SK-N-DZ (cell line): ENCODE measurements at places on chromosomes 3 and 15.

DNA sequence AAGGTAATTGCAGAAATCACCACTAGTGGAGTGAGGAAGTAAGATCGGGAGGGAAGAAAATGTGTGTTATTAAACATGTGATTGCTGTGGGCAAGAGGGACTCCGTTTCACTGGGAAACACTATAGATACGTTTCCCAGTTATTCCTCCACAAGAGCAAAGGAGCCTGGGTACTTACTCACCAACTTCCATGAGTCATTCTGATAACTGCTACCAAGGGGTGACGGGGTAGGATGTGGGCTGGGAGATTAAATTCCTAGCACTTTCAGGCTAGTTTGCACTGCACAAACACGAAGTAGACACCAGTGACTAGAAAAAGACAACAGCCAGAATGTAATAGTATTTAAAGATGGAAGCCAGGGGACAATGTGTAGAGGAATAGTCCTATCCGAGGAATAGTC lies 812.9 kb upstream of the CFAP20DC start:
- DNase-seq, result no peak

- DNase-seq, result no peak
These were observed 70.2 kb upstream of the ST8SIA2 start for GRCh38 chr15:92323525-92323924.

- DNase-seq, result no peak
These were observed 35.8 kb upstream of the LRTM1 start for GRCh38 chr3:54963641-54964040.

- DNase-seq, result no peak
These were observed 67.0 kb downstream of the ZNF609 start for GRCh38 chr15:64527263-64527984.

DNA sequence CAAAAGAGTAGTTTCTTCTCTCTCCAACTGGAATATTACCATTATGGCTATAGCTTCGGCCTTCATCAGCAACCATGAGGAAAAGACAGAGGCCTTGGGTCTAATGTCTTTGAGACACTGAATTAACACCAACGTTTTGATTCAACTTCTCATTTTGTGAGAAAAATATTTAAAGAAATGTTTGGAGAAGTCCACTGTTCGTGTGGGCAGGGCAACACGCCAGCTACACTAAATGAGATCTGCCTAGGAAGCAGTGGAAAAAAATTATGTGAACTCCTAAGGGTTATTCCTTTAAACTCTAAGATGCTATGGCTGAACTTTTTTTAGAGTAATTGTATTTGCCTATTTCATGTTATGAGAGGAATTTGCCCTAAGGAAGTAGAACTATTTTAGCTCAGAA lies 41.8 kb downstream of the NCEH1 start:
- DNase-seq, result no peak

GRCh38 chr3:133783762-133784161 lies 21.9 kb upstream of the SRPRB start:
- DNase-seq, result no peak

DNA sequence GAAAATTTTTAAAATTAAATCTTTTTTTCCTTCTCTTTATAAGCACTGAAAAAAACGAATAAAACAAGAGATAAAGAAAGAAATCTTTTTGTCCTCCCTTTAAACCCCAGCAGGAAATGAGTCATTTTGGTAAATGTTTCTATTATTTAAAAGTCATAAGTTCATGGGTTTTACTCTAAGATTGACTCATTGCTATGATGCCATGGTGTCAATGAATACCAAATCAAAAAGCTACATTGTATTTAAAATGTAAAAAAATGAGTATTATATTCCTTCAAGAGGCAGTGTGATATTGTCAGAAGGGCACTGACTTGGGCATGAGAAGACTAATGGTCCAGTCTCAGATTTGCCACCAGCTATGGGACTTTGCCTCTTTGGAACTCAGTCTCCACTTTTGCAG lies 303.4 kb upstream of the DNAJC19 start:
- no peak for DNase-seq

DNA sequence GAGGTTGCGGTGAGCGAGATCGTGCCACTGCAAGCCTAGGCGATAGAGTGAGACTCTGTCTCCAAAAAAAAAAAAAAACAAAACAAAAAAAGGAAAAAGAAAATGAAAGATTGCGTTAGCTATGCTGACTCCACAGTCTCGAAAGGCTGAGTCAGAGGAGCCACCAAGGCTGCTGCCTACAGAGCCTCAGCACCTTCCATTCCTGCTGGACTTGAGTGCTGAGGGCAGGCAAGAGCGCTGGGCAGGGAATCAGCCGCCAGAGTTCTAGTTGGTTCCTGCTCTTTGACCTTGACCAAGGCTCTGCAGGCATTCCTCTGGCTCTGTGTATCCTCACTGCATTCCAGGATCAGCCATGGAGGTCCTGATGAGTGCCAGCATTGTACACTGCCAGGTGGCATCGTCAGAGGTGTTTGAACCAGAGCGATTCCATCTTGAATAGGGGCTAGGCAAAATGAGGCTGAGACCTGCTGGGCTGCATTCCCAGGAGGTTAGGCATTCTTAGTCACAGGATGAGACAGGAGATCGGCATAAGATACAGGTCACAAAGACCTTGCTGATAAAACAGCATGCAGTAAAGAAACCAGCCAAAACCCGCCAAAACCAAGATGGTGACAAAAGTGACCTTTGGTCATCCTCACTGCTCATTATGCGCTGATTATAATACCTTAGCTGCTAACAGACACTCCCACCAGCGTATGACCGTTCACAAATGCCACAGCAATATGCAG lies 5.9 kb downstream of the MESP2 start:
- no peak for DNase-seq

GRCh38 chr3:7328339-7328738 lies 467.4 kb downstream of the GRM7 start:
- no peak for DNase-seq

- peak; percentile 10 for DNase-seq
These were observed 1.8 kb upstream of the SAMMSON start for GRCh38 chr3:69997631-69998307.

- DNase-seq, result no peak
These were observed 73.0 kb upstream of the GAP43 start for GRCh38 chr3:115550285-115550761.

DNA sequence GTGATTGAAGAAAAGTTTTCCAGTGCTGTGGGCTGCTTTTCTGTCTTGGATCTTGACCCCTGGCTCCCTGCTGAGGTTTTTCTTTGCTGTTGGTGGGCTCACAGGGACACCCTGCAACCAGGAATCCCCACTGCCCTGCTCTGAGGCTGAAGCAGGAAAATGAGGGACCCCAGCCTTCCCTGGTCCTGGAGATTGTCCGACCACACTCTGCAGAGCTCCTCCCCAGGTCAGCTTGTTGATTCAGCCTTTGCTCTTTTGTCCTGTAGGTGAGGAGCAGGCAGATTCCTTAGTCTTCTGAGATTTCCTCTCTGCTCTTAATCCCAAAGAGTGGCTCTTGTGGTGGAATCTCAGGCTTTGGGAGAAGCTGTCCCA lies 194.5 kb downstream of the RPLP1 start:
- DNase-seq, result no peak

DNA sequence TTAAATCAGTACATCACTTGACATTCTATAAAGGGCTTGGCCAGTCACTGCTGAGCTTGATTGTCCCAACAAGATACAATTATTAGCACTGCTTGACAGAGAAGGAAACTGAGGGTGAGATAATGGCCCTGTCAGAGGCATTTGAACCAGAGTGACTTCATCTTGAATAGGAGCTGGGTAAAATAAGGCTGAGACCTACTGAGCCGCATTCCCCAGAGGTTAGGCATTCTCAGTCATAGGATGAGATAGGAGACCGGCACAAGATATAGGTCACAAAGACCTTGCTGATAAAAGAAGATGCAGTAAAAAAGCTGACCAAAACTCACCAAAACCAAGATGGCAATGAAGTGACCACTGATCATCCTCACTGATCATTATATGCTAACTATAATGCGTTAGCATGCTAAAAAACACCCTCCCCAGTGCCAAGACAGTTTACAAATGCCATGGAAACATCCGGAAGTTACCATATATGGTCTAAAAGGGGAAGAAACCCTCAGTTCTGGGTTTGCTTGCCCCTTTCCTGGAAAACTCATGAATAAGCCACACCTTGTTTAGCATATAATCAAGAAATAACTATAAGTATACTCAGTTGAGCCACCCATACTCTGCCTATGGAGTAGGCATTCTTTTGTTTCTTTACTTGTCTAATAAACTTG lies 239.1 kb upstream of the SETMAR start:
- DNase-seq, result no peak

GRCh38 chr15:65924004-65924403 lies 54.7 kb downstream of the RAB11A start:
- DNase-seq, result no peak

DNA sequence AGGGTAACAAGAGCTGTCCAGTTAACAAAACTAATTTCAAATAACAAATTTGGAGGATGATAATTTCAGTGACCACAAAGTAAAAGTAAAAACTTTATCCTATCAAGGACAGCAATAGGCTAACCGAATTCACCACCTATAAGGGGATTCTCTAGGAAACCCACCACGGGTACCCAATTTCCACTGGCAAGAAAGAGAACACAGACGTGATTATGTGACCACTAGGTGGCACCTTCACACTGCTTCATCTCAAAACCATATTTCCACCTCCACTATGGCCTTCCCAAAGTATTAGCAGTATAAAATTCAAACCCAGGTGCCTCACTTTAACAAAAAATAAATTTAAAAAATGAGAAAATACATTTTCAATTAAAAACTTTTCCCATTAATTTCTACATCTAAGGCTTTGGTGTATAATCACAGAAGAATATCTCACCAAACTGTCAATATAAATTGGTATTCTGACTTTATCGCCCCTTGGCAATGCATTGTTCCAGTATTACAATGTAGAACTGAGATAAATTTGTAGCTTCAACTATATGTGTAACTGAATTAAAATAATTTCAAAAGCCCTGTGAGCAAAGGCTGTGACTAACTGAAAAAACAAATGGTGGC lies 96.5 kb downstream of the FSIP1 start:
- DNase-seq, result peak; percentile 67
